ENCODE measurements at places on chromosomes 4 and X.

- no peak for DNase-seq
Measured at GRCh38 chr4:127498366-127498765, 134.4 kb upstream of the INTU start.

GRCh38 chrX:11364835-11365234, 71.6 kb downstream of the AMELX start:
- no peak for DNase-seq

DNA sequence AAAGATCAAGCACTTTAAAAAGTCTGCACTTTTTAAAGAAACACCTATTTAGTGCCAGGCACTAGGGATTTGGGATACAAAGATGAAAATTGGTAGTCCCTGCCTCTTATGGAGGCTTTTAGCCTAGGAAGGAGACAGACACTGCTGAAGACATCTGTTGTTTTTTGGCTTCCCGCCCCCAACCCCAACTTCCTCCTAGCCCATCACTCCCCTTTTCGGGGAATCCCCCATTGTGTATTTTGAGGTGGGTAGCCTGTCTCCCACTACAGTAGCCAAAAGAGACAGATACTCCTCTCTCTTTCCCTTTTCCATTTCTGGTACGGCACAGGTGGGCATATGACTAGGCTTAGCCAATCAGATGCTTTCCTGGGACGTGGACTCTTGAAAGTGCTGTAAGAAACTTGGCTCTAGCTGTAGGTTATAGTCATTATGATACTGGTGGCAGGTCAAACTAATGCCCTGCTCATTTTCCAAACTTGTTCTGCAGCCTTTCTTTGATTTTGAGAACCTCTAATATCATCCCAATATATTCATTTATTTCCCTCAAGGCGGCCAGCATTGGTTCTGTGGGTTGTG, 194.6 kb upstream of the RBPJ start:
- no peak for DNase-seq

DNA sequence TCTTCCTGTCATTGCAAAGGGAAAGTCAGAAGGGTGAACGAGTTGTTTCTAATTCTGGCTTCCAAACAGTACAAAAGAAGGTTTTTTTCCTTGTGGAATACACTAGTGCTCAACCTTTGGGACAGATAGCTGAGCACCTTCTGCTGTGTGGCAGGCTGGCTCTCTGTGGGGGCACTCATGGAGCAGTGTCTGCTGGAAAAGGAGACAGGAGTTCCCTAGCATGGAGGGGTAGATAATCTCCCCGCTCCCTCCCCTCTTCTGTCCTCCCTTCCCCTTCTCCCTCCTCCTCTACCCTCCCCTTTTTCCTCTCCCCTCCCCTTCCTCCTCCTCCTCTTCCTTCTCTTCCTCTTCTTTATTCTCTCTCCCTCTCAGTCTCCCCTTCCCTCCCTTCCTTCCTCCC, 62.4 kb upstream of the MTM1 start:
- no peak for DNase-seq

GRCh38 chr4:185318679-185319078, 77.0 kb downstream of the LRP2BP start:
- DNase-seq: no peak

- DNase-seq: no peak
Measured at GRCh38 chr4:93960450-93960849, 131.9 kb downstream of the ATOH1 start.

DNA sequence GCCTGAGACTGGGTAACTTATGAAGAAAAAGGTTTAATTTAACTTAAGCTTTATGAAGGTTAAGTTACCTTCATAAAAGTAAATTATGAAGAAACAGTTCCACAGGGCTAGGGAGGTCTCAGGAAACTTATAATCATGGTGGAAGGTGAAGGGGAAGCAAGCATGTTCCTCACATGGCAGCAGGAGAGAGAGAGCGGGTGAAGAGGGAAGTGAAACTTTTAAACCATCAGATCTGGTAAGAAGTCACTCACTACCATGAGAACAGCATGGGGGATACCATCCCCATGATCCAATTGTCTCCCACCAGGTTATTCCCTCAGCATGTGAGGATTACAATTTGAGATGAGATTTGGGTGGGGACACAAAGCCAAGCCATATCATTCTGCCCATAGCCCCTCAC, 944.7 kb upstream of the NDST4 start:
- no peak for DNase-seq

DNA sequence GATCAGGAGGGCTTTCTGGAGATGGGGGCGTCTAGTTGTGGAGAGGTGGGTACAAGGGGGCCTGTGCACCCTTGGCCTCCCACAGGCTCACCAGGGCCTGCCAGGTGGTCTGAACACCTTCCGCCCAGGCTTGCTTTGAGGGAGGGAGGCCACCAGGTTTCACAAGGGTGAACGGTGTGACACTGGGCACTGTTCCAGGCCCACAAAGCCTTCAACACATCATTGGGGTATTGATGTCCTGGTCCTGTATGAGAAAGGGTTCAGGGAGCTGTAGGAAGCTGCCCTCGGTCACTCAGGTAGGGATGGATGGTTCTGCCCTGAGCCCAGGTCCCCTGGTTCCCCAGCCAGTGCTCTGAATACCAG, 6.0 kb downstream of the HTRA3 start:
- no peak for DNase-seq

DNA sequence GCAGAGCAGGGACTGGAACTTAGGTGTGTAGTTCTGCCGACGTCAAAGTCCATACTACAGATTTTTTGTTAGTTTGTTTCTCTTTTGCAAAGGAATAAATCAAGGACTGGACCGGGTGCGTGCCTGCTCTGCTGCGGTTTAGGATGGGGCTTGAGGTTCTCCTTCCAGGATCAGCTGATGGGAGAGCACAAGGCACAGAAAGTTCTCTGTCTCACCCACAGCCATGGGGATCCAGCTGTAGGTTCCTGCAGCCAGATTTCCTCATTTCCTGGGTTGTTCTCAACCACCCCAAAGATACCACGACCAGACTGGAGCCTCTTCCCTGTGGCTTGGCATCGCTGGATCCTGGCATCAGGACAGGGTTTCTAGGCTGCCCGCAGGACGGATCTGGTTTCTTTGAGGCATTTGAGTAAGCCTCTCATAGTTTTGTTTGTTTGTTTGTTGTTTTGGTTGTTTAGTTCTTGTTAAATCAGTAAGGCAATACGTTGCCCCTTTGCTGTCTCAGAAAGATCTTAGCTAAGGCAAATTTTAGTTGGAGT, 789 bp upstream of the SRPX start:
- no peak for DNase-seq

GRCh38 chrX:39731735-39732134, 366.0 kb downstream of the BCOR start:
- DNase-seq: no peak

All from liver (tissue), 10 donors.